Ascending aorta (tissue), 2 donors: ENCODE measurements at places on chromosomes 16 and 17. TPM values are rescaled to one million over a fixed set of nuclear protein-coding genes. Genes with fewer than 3 reads are reported as not detected.
A peak's percentile ranks its signal among the peaks of the same experiment; 100 is the strongest.

The HSD17B2 gene
- total RNA-seq, result not detected

DNA sequence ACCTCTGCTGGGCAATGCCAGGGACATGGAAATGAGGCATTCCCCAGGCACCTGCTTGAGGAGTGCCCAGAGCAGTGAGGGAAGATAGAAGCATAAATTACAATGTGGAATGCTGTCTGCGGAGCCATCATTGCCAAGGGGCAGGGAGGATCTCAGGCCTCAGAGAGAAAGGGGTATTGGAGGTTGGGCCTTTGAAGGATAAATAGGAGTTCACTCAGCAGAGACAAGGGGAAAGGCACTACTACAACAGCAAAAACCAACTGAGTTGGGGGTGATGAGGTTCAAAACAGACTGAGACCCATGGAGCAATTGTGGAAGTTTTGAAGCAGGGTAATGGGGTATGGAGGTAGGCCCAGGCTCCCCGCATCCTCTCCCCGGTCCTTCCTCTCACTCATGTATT is 32.8 kb downstream of the SREBF1 start:
- no peak overlapping the region for H3K27ac ChIP-seq
- peaks cover 4% of the 10 kb centered on the region for H3K36me3 ChIP-seq
- no peak overlapping the region for H3K4me3 ChIP-seq
- H3K4me1 ChIP-seq, result no peaks in the 10 kb centered on the region
- no peak for DNase-seq

GRCh38 chr17:76538281-76538931 is 897 bp upstream of the CYGB start:
- peaks cover 8% of the 10 kb centered on the region for H3K27me3 ChIP-seq
- peaks cover 14% of the 10 kb centered on the region for H3K4me1 ChIP-seq
- H3K4me3 ChIP-seq, result peak overlapping the region; percentile 44
- no peak for DNase-seq

- peak overlapping the region; percentile 82 for H3K4me3 ChIP-seq
- no peaks in the 10 kb centered on the region for H3K27me3 ChIP-seq
- peaks cover 72% of the 10 kb centered on the region for H3K4me1 ChIP-seq
- H3K36me3 ChIP-seq, result peaks cover 6% of the 10 kb centered on the region
Observed at GRCh38 chr17:1491443-1492248, 840 bp downstream of the MYO1C start.

DNA sequence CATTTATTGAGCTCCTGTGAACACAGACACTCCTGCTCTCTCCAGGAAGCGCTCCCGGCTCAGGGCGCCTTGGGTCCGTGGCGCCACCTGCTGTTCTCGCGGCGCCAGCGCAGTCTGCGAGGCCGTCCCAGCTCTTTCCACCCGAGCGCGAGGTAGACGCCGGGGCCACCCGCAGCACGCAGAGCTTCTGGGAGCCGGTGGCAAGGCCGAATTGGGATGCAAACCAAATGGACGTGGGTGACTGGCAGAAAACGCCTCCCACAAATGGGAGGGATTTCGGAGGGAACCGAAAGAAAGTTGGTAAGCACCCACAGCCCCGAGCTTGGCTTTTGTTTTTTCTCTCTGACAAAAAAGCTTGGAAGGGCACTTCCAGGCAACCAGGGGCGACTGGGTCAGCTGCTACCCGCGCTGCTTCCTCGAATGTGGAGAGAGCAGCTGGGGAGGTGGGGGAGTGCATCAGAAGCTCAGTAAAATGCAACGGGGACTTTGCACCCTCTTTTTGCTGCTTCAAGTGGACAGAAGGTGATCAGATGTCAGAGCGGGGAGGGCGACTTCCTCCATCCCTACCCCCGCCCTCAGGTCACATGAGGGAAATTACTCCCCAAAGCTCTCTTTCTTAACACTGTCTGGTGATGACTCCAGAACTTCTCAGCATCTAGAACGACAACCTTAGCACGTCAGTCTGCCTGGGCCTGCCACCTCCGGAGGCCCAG is 13.5 kb upstream of the N4BP1 start:
- peak overlapping the region; percentile 46 for H3K4me3 ChIP-seq
- DNase-seq, result peak; percentile 46
- H3K27me3 ChIP-seq, result no peaks in the 10 kb centered on the region
- H3K36me3 ChIP-seq, result no peaks in the 10 kb centered on the region

GRCh38 chr16:78638371-78638770 is 538.9 kb downstream of the WWOX start:
- no peak overlapping the region for H3K4me3 ChIP-seq
- H3K36me3 ChIP-seq, result no peaks in the 10 kb centered on the region
- H3K27ac ChIP-seq, result no peak overlapping the region
